NCI-H510A treated with DMSO at 0.1 percent for 48 hours (cell line): ENCODE measurements at places on chromosomes 3 and 15.

- DNase-seq: no peak
Measured at GRCh38 chr15:56537881-56538280, 72.9 kb upstream of the MNS1 start.

- no peak for DNase-seq
Measured at GRCh38 chr3:14298442-14298841, 104.0 kb upstream of the SLC6A6 start.

DNA sequence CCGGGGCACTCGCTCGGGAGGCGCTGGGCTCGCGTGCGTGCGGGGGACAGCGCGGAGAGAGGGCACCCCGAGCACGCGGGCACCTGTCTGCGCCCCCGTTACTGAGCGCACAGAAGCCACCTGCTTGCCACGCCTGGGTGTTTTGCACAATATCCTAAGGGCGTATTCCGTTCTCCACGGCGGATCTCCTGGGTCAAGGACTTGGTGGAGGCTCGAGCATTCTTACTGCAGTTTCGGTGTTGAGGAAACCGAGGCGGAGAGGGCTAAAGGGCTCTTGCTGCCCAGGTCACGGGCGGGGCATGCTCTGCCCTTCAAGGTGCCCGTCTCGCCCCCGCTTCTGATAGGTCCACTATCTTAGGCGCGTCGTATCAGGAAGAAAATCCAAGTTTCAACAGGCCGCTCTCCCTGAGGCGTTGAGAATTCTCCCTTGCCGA, 526 bp downstream of the GPD1L start:
- no peak for DNase-seq

DNA sequence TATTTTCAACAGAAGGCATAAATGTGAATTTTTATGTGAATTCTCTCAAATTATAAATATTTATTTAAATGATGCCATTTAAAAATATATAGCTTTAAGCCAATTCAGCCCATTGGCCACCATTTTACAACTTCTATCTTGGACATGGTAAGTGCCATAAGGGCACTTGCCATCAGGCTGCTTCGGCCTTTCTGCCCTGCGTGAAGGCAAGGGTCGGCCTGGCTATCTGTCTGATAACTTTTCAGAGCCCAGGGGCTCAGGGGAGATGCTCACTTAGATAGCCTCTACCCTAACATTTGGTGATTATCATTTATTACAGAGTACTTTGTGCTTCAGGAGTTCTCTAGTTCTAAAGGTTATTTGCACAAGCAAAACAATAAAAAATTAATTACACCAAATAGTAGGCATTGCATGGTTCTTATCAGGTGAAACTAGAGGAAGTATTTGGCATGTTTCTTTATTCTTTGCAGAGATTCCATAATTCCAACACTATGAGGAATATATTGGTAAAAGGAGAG, 62.4 kb upstream of the MBNL1 start:
- no peak for DNase-seq

GRCh38 chr15:76197703-76198455, 113.4 kb downstream of the ETFA start:
- DNase-seq: no peak

GRCh38 chr15:87498560-87498959, 758.0 kb downstream of the NTRK3 start:
- no peak for DNase-seq

- no peak for DNase-seq
Measured at GRCh38 chr15:35667908-35668307, 121.9 kb upstream of the DPH6 start.

- DNase-seq: no peak
Measured at GRCh38 chr3:107216229-107216628, 161.0 kb upstream of the CCDC54 start.

GRCh38 chr3:127168271-127168670, 24.7 kb upstream of the PRR23E start:
- no peak for DNase-seq

DNA sequence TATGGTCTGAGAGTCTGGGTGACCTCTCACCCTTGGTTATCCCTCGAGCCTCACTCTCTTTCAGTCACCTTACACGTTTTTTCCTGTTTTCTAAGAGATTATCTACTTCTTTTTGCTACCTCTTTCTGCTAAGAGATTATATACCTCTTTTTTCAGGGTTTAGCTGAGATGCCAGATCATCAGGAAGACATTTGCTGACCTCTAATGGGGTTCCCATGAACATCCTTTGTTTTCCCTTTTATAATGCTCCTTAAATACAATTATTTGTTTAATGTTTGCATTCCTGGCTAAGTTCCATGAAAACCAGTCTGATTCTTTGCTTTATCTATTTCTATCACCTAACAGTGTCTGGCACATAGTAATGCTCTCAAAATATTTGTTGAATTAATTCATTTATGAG, 39.6 kb downstream of the LEKR1 start:
- no peak for DNase-seq

- no peak for DNase-seq
Measured at GRCh38 chr3:66033241-66034138, 5.2 kb downstream of the MAGI1 start.

DNA sequence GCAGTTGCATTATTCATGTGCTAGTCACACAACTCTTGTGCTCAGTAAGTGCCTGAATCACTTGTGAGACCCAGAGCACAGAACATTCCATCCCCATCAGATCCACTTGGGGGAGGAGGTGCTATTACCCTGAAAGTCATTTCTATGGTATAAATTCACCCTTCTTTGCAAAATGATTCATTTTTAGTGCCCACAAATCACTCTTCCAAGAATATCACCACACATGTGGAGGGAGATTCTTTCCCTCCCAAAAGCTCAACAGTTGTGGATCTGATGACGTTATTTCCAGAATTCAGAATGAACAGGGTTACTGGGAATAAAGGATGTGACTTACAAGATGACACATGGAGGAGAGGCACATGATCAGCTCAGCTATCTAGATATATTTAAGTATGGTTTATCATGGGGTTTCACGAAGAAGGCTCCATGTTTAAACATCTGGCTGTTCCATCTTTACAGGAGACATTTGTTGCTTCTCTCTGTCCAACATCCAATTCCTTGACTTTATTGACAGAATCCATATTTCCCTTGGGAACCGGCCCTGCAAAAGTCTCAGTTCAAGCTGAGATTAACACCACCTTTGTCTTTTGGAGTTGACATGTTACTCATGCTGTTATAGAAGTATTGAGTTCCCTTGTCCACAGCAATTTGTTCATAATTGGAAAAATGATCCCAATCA, 214.2 kb upstream of the PROK2 start:
- no peak for DNase-seq

- no peak for DNase-seq
Measured at GRCh38 chr3:133851266-133851906, 44.3 kb downstream of the RAB6B start.

DNA sequence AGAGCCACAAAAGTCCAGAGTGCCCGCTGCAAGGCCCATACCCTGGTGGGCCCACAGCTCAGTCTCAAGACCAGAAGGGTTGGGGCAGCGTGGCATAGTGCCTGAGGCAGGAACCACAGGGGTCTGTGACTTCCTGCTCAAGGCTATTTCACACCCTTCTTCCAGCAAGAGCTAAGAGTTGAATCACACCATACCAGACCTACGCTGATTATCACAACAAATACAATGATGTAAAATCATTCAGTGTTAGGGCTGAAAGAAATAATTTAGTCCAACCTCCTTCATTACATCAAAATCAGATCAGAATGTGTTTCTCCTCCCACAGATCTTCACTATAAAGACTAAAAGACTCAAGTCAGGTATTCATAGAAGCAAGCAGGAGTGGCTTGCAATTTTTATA, 27.8 kb upstream of the ST8SIA2 start:
- no peak for DNase-seq

GRCh38 chr3:9912294-9912935, 4.5 kb upstream of the IL17RC start:
- DNase-seq: no peak

DNA sequence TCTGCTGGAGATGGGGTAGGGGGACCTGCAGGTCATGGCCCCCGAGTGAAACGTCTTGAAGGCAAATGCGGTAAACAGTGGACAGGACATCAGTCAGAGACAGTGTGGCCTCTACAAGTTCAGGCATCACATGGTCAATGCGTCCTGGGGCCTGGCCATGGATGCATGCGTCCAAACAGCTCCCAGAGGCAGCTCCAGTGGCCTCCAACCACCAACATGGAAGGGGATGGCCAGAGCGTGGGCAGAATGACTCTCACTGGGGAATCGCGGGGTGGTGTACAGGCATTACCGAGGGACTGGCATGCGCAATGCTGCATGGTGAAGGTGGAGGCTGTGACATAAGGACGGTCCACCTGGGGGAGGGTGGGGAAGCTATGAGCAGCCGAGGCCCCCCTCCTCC, 35.6 kb upstream of the IQSEC1 start:
- no peak for DNase-seq

DNA sequence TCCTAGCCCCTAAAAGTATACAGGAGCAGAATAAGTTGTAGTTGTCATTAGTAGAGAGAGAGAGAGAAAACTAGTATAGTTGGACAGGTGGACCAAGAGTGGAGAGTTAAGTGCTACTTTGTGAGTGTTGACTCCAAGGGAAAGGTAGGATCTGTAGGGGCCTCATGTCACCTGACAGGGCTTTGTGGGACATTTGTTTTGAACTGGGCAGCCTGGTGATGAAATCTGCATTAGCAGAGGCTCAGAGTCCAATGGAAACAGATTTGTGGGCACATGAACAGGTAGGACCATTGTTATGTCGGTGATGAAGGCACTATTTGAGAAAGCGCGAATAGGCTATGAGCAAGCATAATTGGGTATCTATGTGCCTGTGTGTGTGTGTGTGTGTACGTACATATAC, 43.5 kb downstream of the SGO1 start:
- no peak for DNase-seq

DNA sequence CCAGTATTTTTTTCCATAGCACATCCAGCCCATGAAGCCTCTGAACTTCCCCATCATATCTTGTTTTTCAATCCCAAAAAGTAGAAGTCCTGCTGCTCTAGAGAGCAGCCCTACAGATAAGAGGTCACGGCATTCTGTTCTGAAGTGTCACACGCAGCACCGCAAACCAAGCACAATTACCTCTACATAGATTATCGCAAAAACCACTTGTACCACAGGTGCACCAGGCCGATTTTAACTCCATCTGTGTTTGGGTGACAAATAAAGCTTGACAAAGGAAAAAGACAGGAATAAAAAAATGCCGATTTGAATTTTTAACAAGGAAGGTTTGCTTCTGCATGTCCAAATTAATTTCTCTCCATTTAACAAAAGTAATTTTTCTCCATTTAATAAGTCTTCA, 113.7 kb downstream of the MYO5A start:
- DNase-seq: peak; percentile 26

GRCh38 chr3:134029734-134030378, at the start of gene SLCO2A1:
Gene SLCO2A1 (minus strand): TSS chr3:134029925. CDS start chr3:134029802, 123 bp downstream.
- DNase-seq: peak; percentile 18

- DNase-seq: no peak
Measured at GRCh38 chr3:107001635-107002034, 375.6 kb upstream of the CCDC54 start.

- no peak for DNase-seq
Measured at GRCh38 chr3:143699424-143699823, 148.8 kb downstream of the SLC9A9 start.

GRCh38 chr3:179949412-179949811, 87.3 kb downstream of the PEX5L start:
- DNase-seq: peak; percentile 85

- no peak for DNase-seq
Measured at GRCh38 chr3:18862077-18862476, 286.2 kb upstream of the KCNH8 start.

DNA sequence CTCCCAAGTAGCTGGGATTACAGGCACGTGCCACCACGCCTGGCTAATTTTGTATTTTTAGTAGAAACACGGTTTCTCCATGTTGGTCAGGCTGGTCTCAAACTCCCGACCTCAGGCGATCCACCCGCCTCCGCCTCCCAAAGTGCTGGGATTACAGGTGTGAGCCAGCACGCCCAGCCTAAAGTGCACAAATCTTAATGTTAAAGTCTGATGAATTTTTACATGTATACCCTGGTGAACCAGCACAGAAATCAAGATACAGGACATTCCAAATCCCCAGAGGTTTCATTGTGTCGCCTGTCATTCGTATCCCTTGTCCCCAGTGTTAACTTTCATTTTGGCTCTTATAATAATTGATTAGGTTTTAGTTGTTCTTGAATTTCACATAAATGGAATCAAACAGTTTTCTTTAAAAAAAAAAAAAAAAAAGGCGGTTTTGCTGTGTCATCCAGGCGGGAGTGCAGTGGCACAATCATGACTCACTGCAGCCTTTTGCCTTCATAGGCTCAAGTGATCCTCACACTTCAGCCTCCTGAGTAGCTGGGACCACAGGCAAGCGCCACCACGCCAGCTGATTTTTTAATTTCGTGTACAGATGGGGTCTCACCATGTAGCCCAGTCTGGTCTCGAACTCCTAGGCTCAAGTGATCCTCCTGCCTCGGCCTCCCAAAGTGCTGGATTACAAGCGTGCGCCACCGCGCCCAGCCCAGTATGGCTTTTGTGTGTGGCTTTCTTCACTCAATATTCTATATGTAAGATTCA, 1.5 kb upstream of the TM4SF19 start:
- no peak for DNase-seq

DNA sequence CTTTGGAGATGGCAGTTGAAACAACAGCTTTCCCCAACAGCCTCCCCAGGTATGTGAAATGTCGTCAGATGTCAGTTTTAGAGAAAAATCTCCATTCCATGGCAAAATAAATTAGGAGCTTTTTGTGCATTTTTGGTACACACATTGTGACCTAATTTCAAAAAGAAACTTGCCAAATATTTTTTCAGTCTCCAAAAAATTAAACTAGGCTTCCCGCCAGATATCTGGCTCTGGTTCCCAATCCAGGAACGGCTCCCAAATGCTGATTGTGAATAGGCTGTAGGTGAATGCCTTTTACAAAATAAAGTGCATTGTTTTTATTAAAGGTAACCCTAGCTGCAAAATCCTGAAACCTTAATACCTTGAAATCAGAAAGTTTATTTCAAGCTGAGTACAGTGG, 10.9 kb downstream of the KCNAB1 start:
- no peak for DNase-seq

DNA sequence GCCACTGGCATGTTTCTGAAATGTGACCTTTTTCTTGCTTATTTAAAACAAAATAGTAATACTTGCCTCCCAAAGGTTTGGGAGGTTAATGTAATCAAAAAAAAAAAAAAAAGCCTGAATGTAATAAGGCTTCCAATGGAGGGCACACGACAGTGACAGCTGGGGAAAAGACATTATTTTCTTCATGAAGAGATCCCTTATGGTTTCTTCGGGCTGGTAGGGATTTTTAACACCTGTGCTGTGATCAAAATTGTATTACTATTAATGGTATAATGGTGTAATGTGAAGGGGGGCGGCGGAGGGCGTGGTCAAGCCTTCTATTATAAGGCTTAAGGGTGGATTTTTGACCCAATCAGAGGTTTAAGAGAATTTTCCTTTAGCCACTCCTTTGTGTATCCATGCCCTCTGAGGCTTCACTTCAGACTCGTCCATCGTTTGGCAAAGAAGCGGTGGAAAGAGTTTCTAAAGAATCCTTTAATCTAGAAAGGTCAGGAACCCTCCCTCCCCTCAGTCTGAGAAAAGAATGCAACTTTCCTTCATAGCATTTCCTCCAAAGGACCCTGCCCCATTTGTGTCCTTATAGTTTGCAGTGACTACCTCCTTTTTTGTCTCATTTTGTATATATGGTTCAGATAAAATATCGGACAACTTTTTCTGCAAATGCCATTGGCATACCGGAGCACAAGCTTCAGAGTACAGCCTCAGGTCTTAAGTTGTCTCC, 89.5 kb upstream of the CHD2 start:
- DNase-seq: peak; percentile 93
